ENCODE measurements at places on chromosomes 16 and 17.

- no peak for DNase-seq
Observed at GRCh38 chr16:2702438-2702825, 17.6 kb downstream of the PRSS27 start.

DNA sequence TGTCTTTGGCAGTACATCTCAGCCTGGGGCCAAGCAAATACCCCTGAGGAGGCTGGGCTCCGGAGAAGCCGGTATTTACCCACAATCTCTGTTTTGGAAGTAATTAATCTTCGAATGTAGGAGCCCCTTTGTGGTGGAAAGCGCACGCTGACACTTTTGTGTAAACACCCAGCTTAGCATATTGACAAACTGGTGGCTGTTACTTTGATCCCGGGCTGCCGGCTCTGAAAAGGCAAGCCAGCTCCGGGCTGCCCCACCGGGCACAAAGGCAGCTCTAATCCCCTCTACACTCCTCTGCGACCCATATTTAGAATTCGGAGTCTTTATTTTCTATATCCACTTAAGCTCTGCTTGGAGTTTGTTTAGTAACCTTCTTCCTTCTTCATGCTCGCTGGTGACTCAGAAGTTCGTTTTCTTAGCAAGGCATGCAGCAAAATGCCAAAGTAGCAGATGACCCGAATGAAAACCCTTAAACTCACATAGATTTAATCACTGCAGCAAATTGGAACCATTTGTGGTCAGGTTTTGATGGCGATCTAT lies 144.0 kb upstream of the IRX3 start:
- no peak for DNase-seq

DNA sequence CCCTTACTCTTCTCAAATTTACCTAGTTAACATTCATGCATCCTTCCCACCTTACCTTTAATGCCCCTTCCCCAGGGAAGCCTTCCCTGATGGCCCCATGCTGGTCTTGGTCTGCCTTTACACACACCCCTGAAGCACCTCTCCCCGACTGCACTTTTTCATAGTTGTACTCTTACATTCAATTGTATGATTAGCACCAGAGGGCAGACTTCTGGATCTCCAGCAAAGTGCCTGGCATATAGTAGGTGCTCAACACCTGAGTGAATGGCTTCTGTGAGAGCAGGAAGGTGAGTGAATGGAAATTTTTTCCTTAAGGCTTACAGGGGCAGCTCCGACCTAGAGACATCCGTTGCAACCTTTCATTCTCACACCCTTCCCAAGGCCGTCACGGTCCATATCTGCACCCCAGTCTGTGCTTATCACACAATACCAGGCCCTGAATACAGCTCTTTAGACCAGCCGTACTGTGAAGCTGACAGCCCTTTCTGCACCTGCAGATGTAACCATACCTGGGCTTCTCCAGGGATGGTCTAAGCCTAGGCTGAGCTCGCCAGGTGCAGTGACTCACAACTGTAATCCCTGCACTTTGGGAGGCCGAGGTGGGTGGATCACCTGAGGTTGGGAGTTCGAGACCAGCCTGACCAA lies 4.4 kb downstream of the PGAP3 start:
- DNase-seq = no peak

GRCh38 chr17:44627513-44628242 lies 28.6 kb upstream of the MEIOC start:
- no peak for DNase-seq
